ENCODE measurements at places on chromosomes 2 and 18. TPM values are rescaled to one million over a fixed set of nuclear protein-coding genes. Genes with fewer than 3 reads are reported as not detected.

DNA sequence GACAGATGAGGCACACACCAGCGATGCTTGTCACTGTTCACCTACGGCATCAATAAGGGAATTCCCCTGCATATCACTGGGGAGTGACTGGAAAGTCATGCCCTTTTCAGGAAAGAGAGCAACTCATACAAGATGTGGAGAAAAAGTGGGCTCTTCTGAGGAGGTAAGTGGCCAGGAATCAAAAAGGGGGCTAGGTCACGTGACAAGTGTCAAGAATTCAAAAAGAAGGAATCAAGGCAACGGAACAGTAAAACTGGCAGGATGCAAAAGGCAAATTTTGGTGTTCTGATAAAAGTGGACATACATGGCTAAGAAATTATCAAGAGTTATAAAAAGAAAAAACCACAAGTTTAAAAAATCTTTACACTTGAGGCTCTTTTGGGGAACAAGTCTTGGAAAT, 190.7 kb upstream of the ACAA2 start:
- DNase-seq, result no peak

DNA sequence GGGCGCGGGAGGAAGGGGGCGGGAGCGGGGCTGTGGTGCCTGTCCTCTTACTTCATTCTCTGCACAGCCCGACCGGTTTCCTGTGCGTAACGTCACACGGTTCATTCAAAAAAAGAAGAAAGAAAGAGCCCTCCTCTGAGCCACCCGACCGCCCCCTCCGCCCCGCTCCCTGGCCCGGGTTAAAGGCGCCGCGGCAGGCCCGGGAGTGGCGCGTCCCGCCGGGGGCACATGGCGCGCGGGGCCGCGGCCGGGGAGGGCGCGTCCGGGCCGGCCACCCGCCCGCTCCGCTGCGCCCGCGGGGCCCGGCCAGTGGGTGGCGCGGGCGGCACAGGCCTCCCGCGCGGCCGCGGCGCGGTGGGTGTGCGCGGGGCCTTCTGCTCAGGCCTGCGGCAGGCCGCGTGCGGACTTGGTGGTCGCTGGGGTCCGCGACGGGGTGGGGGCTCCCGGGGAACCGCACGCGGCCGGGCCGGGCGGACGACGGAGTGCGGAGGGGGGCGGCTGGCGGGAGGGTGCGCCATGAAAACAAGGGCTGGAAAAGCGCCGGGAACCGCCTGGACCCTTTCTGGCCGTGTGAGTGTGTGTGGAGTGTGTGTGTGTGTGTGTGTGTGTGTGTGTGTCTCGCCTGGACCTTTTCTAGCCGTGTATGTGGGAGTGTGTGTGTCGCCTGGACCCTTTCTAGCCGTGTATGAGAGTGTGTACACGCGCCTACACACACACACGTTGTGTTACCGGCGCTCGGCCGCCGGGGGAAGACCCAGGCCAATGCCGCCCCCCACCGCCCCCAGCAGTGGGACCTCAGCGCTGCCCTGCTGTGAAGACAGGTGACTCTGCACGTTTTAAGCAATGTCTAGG, 780 bp upstream of the BCL2 start:
- DNase-seq, result peak; percentile 79

CD207 gene
- not detected for total RNA-seq

MTCL1 gene
- 55.4 TPM for total RNA-seq

- no peak for DNase-seq
Measured at GRCh38 chr2:96934831-96935540, 51.4 kb downstream of the FAM178B start.

- no peak for DNase-seq
Measured at GRCh38 chr2:165277295-165277694, 38.1 kb downstream of the SCN2A start.

TDRD15 gene
- not detected for total RNA-seq

- DNase-seq, result no peak
Measured at GRCh38 chr2:47531378-47532042, 128.6 kb downstream of the MSH2 start.

GREB1L gene
- 0.72 TPM for total RNA-seq

DNA sequence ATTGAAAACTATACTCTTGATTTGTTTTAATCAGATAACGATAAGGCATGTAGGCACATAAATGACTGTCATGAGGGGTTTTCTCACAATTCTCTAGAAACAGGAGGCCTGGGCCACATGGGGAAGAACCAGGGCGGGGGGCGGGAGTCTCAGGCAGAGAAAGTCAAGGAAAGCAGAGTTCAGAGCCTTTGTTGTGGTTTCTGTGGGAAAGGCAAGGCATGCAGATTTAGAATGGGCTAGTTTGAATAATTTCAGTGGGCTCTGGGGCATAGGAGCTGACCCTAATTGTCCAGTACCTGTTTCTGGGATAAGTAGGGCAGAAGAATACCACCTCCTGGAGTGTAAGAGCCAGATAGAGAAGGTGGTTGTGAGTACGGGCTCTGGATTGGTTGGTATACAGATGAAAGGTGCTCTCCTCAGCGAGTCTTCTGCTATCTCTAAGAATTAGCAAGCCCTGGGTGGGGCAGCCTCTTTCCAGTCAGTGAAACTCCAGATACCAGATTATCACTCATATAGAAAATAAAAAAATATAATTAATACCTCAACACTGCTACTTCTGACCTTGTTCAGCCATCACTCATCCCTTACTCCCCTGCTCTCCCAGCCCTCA, 41.5 kb upstream of the CYRIA start:
- no peak for DNase-seq

DNA sequence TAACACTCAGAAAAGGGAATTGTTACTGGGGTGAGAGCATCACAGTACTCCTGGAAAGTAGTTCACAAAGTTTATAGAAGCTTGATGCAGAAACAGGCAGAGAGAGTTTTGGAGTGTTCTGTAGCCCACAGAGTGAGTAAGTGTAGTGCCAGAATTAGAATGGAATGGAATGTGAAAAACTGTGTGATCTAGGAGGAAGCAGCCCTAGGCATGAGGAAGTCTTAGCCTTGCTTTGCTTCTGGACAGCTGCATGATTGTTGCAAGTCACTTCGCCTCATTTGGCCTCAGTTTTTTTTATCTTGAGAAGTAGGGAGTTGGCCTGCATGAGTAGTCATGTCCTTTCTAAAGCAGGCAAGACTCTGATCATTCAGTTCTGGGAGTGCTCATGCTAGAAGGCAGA, 10.9 kb downstream of the SERPINB12 start:
- DNase-seq, result peak; percentile 14

DNA sequence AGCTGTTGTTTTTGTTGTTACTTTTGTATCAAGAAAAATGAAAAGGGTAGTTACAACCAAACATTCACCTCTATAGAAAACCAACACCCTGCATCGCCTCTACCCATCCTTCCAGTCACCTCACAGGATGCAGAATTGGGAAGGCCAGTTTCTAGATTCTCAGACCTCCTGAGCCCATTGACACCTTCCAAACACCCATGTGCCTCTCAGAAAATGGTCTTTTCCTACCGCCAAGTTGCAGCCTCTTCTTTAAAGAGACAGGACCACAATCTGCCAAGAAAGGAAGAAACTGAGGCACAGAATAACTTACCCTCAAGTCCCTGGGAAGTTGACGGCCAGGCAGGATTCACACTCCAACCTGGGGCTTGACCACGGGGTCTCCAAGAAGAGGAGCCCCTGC, 101.4 kb downstream of the TNS1 start:
- no peak for DNase-seq

DNA sequence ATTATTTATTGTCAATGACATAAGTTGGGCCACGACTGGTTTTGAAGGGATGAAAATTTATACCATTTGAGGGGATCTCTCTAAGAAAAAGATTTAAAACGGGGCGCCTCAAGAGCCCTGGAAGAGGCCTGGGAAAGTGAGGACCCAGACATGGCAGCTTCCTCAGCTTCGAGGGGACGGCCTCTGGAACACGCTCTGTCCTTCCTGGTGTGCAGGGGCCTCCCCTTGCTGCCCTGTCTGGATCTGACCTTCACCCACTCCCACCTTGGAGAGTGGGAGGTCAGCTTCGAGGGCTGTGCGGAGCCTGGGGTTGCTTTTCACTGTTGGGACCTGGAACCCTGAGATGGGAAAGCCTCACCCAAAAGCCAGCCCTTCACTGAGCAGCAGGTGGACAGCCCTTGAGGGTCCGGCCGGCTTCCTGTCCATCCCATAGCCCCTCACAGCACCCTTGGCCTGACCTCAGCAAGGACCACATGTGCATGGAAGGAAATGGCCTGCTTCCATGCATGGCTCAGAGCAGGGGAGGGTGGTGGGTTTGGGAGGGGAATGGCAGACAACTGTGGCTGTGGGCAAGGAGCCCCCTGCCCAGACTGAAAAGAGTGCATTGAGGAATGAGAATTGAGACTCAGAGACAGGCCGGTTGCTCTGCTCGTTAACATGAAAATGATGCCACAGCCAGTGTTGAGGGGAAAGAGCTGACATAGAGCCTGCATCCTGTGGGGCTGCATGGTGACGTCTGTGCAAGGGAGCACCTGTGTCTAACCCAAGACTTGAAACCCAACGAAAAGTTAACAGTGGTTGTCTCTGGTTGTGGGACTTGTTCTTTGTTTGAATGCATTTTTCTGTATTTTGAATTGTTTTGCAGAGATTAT, 16.3 kb downstream of the FBLN7 start:
- no peak for DNase-seq

GKN2 gene
- total RNA-seq, result not detected

GRCh38 chr18:4839639-4840038, 357.4 kb downstream of the AKAIN1 start:
- DNase-seq, result no peak

TRIM54 gene
- total RNA-seq, result not detected

DNA sequence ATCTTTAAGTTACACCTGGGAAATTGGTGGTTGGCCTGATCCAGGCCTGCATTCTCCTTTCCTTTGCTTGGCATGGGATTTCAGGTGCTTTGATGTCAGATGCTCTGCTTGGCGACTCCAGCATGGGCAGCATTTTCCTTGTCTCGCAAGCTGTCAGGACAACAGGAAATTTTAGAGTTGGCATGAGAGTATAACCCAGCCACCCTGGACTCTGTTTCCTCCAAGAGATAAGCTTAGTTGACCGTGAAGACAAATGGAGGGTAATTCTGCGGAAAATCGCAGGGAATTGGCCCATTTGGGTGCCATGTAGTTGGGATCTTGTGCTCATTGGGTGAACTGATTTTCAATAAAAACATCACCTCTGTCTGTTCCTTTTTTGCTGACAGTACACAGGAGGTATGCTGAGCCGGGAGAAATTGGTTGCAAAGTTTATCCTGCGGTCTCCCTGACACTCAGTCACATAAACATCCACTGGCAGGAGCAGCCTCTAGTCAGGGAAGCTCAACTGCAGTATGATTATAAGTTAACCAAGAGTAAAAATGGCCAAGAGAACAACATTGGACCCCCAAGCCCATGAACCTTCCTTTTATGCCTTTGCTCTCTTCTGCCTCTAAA, 409.9 kb downstream of the SETBP1 start:
- no peak for DNase-seq

ZNF514 gene
- 14.7 TPM for total RNA-seq

- no peak for DNase-seq
Measured at GRCh38 chr2:209451209-209451834, 27.5 kb downstream of the MAP2 start.

- no peak for DNase-seq
Measured at GRCh38 chr18:76252139-76252538, 242.9 kb downstream of the ZNF516 start.

POTEI gene
- total RNA-seq, result not detected

MYOM1 gene
- 0.17 TPM for total RNA-seq

DNA sequence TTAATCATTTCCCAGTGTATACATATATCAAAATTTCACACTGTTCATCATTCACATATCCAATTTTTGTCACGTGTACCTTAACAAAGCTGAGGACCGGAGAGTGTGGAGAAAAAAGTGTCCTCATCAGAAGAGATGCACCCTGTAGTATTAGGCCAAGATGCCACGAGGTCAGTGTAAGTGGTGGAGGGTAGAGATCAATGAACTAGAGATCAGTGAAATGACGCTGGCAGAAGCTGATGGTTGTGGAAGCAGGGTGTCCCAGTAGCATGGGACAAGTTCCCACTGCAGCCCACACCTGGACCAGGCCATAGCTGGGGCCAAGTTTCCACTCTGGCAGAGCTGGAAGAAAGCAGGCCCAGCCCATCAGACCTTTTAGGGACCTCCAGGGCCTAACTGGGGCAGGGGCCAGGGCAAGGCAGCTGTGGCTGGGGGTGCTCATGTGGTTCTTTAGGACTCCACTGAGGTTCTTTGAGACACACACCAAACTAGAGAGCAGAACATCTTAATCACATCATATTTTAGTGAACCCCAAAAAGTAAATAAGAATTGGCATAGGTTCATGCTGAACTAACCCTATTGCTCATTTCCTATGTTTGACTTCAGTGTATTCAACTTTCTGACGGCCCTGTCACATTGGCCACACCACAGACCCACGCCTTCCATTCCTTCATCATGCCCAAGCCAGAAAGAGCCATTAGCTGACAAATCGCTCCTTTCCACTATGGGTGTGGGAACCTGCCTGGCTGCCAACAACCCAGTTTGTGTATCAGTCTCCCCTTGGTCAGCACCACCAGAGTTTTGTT, 21.6 kb upstream of the GPR55 start:
- DNase-seq, result no peak

DNA sequence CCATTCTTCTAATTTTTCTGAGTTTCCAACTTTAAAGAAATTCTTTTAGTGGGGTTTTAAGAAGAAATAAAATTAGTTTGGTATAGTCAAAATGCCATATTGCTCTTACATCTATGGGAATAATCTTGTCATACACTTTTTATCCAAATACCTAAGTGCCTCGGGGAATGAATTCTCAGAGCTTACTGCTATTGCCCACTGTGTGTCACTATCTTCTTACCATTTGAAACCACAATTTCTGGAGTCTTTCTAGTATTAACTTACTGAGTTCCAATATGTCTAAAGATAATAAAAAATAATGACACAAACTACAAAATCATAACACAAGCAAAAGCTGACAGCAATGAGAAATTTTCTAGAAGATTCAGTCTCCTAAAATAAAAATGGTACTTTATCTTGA, 23.7 kb upstream of the DNAH6 start:
- DNase-seq, result no peak

- peak; percentile 16 for DNase-seq
Measured at GRCh38 chr18:34913837-34914661, 127.2 kb upstream of the MAPRE2 start.

DNA sequence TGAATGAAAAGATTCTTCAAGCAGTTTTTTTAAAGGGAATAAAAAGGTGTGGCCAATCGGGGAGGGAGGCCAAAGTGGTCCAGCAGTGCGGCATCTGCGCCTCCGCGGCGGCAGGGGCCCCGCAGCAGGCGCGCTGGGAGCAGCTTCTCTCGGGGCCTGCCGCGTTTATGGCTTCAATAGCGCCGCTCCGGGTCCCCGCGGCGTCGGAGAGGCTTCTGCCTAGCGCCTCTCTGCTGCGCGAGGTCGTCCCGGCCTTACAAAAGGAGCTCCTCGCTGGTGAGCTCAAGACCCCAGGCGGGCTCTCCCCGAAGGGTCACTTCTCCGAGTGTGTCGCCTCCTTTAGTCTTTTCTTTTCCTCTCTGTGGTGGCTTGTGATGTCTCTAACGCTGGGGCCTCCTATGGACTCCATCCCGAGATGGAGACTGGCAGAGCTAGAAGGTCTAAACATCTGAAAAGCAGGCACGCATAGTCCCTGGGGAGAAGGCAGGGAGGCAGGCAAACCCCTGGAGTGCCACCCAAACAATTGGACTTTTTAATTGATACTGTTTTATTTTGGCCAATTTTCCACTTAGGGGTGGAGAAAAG, 67.1 kb downstream of the SUMO1 start:
- no peak for DNase-seq

- no peak for DNase-seq
Measured at GRCh38 chr2:148696985-148697384, 52.4 kb downstream of the EPC2 start.

ROCK1 gene
- total RNA-seq, result 4.4 TPM

GRCh38 chr2:106719222-106719621, 166.7 kb downstream of the ST6GAL2 start:
- DNase-seq, result no peak
